ENCODE measurements at places on chromosomes 11 and 22.

DNA sequence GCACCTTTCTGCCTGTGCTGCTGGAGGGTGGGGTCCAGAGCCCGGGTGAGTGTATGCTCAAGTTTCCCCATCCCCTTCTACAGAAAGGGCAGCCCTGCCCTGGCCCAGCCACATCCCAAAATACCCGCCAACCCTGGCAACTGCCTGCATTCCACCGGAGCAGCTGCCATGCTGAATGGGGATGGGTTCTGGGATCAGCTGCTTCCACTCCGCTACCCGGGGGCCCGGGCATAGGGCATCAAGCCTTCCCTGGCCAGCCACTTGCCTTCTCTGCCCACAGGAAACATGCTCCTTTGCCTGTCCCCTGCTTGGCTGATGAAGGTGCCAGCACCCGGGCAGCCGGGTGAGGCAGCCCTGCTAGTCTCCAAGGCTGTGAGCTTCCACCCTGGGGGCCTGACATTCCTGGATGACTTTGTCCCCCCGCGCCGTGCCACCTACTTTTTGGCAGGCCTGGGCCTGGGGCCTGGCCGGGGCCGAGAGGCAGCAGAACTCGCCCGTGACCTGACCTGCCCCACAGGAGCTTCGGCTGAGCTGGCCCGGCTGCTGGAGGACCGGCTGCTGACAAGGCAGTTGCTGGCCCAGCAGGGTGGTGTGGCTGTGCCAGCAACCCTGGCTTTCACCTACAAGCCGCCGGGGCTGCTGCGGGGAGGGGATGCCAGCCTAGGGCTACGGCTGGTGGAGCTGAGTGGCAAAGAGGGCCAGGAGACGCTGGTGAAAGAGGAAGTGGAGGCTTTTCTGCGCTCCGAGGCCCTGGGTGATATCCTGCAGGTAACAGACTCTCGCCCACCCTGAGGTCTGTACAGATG is 3.2 kb downstream of the CARNS1 start:
- peak; percentile 70 for DNase-seq

- DNase-seq, result no peak
Observed at GRCh38 chr11:70247710-70248072, 22.8 kb upstream of the PPFIA1 start.

DNA sequence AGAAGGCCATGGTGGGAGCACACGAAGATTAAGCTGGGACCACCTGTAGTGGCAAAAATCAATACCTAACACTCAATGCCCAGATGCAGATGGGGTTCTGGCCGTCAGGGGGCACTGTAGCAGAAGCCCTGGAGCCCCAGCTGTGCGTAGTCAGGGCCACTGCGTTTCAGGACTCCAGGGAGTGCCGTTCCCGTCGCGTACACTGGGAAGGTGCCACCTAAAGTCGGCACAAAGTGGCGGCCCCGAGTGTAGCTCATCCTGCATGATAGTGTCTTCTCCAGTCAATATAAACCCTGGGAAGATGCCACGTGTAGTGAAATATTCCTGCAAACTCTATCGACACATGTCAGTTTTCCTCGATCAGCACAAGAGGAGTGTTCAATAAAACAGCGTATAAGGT is 123.8 kb upstream of the NTM start:
- no peak for DNase-seq

- DNase-seq, result no peak
Observed at GRCh38 chr11:62069374-62069773, 54.4 kb upstream of the INCENP start.

DNA sequence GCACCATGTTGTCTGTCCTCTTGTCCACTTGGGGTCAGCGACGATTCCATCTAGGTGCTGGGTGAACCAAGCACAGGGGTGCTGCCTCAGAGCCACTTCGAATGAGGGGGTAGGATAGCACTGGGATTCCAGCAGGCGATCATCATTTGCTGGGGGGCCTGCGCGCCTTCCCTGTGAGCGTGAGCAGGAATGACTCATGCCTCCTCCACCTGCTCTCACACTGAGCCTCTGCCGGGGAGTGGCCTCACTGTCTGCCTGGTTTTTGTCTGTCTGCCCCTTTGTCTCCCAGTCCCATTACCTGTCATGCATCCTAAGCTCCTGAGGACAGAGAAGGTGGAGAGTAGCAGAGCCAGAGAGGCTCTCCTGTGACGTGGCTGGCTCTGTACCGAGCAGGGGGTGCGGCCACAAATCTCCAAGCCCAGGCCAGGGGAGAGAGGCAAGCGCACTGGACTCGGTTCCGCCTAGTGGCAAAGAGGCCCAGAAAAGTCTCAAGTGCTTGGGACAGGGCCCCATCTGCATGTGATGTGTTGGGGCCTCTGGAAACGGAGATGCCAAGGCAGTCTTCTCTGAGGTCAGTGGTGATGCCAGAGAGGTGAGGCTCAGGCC is 30.8 kb downstream of the RSPH14 start:
- DNase-seq, result no peak

GRCh38 chr11:27227736-27228135 is 135.3 kb downstream of the CCDC34 start:
- DNase-seq, result no peak

- no peak for DNase-seq
Observed at GRCh38 chr11:57792870-57793269, 31.3 kb downstream of the CTNND1 start.

- no peak for DNase-seq
Observed at GRCh38 chr22:46007003-46007847, 30.3 kb upstream of the WNT7B start.

- DNase-seq, result no peak
Observed at GRCh38 chr11:134223121-134223520, 646 bp downstream of the NCAPD3 start.

Data from CD8-positive, alpha-beta memory T cell (primary cell).